ELF-1 (cell line): ENCODE measurements at places on chromosomes 2 and 18.
A peak's percentile ranks its signal among the peaks of the same experiment; 100 is the strongest.

DNA sequence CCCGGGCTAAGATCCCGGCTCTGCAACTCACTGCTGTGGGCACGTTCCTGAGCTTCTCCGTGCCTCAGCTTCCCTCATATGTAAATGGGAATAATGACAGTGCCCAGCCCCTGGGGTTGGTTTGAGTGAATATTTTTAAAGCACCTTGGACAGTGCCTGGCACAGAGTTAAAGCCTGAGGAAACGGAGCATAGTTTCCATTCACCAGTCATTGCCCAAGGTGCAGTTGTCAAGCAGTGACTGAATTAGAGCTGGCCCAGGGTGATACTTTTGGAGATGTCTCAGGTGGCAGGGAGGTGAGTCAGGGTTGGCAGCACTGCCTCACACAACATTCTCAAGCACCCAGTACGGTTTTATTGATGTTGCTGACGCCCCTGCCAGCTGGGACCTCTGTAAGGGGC lies 12.2 kb downstream of the TMEM177 start:
- no peak for DNase-seq

DNA sequence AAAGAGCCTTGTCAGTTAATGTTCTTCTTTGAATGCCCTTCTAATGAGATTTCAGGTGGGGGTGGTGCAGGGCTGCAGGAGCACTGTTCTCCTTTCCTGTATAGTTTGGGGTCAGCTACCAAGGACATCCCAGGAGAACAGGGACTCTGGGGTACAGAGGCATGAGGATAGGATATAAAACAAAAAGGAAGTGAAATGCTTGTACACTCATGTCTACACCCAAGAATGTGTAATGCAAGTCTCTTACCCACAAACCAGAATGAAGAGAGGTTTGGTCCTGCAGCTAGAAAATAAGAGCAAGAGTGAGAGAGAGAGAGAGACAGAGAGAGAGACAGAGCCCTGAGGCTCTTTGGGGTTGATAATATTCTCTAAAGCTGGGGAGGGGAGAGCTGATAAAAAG lies 151.8 kb upstream of the KCTD1 start:
- no peak for DNase-seq

DNA sequence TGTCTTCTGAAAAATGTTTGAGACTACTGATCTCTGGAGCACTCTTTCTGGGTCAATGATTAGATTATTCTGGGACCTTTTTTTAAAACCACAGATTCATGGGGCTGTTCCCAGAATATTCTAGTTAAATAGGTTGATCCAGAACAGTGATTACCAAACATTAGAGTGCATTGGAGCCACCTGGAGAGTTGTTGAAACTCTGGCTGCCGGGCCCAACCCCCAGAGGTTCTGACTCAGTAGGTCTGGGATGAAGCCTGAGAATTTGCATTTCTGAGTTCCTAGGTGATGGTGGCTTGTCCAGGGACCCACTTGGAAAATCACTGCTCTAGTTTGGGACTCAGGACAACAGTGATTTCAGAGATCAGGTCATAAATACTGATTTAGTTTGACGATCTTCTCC lies 197.3 kb downstream of the PTPRM start:
- DNase-seq: no peak

GRCh38 chr2:15729709-15730544 lies 138.3 kb downstream of the DDX1 start:
- no peak for DNase-seq

DNA sequence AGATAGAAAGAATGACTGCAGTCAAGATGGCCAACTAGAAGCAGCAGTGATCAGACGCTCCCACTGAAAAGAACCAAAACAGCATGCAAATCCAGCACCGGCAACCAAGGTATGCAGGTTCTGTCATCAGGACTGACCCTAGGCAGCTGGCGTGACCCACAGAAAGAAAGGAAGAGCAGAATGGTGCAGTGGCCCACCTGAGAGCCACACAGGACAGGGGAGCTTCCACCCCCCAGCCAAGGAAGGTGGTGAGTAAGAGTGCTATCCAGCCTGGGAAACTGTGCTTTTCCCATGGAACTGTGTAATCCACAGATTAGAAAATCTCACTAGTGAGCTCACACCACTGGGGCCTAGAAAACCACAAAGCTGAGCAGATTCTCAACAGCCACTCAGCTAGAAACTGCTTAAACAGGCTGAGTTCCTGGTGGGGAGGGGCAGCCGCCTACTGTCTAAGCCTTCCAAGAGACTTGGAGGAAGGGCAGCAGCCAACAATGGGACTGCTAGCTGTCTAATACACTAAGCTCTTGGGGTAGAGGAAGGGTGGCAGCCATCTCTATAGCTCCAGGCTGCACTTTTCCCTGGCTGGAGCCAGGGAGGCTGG lies 127.9 kb downstream of the EVA1A start:
- DNase-seq: peak; percentile 66

DNA sequence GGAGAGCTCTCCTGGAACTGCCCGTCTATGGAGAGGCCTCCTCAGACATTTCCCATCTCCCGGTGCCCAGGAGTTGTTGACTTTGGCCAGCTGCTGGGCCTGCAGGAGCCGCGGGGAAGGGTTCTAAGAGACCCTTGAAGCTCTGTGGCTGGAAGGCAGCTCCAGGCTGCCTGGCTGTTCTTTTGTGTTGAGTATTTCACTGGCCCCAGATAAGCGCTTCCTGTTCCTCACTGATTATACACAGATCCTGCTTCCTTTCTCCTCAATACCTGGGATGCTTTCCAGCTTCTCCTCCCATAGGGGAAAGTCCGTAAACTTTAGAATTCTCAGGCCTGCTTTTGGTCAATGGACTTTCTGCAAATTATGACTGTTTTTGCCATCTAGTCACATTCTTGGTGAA lies 57.8 kb downstream of the TGOLN2 start:
- DNase-seq: no peak

DNA sequence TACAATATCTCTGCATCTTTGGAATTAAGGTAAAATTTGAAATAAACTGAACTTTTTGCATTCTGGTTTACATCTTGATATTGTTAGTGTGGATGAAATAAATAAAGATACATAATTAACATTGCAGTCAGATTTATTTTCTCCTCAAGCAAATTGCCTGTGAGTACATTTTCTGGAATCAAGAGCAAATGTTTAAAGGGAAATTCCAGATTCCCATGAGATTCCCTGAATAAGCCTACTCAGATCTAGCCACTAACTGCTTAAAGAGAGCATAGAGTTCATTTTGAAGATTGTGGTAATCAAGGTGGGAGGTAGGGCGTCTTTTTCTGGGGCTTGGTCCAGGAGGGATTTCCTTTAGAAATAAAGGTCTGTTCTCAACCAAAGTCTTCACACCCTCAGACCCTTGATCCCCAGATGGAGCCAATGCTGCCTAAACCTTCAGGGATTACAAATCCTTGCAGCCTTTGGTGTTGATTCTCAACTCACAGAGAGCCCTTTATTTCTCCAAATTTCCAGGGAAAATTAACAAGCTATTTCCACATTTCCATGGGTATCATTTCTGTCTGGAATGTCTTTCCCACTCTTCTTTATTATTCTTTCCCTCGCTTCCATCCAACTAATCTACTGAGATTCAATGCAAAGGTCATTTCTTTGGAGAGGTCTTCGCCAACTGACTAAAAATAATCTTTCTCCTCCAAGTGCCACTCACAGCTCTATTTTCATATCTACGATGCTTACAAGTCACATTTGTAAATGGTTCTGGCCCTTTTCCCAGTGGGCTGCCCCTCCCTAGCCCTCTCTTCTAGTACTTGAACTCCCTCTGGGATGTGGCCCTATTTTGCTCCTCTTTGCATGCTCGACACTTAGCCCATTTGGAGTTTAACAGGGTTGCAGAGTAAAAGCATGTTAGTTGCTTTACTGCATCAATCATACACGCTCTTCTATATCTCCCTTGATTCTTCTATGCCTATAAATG lies 79.8 kb upstream of the SPATS2L start:
- no peak for DNase-seq

DNA sequence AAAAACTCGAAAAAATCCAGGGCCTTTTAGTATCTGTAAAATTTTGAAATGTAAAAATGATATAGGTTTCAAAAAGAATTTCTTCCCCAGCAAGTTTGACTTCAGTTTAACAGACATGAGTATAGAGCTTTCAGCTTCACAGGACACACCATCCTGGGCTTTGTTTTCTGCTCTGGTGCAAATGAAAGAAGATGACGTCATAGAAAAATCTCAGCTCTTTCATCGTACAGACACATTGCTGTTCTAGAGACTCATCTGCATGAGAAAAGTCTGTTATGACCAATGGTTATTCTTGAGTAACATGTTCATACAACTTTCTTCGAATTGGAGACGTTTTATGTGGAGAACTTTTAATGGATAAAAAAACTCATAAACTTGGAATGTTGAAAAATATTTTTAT lies 111.7 kb upstream of the DYNAP start:
- no peak for DNase-seq

DNA sequence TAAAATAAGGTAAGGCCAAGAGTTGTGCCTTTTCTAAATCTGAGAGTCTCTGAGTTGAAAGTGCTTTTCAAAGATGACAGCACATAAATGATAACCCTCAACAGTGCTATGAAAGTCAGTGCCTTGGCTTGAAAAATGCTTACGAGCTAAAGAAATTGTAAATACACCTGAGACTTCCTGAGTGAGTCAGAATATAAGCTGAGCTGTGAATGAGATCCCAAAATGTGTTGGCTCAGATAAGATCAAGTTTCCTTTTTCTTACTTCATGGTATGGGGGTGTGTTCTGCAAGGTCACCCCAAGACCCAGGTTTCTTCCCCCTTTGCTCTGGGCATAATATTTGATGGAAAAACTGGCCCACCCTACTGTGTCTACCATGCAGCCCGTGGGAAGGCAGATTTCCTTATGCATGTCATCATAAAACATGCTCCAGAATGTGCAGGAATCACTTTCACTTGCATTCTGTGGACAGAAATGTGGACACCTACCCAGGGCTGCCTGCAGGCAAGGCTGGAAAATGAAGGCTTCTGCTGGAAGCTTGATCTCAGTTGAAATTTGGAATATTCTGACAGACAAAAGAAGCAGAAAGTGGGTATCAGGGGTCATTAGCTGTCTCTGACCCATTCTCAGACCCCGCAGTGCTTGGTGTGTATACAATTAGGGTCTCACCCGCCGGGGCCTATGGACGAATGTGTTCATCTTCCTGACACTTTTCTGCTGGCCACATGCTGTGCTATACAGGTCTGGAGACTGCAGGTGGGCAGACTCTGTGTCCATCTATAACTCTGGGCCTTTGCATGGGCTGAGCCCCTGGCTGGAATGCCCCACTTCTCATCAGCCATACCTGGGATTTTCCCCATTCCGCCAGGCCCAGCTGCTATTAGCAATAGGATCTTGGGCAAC lies 212.6 kb downstream of the SH3RF3 start:
- DNase-seq: no peak

DNA sequence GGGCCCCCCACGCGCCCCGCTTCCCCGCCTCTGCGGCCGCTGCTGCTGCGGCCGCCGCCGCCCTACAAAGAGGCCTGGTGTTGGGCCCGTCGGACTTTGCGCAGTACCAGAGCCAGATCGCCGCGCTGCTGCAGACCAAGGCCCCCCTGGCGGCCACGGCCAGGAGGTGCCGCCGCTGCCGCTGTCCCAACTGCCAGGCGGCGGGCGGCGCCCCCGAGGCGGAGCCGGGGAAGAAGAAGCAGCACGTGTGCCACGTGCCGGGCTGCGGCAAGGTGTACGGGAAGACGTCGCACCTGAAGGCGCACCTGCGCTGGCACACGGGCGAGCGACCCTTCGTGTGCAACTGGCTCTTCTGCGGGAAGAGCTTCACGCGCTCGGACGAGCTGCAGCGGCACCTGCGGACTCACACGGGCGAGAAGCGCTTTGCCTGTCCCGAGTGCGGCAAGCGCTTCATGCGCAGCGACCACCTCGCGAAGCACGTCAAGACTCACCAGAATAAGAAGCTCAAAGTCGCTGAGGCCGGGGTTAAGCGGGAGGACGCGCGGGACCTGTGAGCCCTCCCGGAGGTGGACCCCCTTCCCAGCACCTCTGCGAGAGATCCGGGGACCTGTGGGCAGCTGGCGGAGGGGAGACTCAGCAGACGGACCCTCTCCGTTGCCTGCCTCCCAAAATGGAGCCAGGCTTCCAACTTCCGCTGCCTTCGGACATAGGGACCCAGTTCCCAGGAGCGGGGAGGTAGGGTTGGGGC lies 1.9 kb downstream of the SP5 start:
- DNase-seq: peak; percentile 91

DNA sequence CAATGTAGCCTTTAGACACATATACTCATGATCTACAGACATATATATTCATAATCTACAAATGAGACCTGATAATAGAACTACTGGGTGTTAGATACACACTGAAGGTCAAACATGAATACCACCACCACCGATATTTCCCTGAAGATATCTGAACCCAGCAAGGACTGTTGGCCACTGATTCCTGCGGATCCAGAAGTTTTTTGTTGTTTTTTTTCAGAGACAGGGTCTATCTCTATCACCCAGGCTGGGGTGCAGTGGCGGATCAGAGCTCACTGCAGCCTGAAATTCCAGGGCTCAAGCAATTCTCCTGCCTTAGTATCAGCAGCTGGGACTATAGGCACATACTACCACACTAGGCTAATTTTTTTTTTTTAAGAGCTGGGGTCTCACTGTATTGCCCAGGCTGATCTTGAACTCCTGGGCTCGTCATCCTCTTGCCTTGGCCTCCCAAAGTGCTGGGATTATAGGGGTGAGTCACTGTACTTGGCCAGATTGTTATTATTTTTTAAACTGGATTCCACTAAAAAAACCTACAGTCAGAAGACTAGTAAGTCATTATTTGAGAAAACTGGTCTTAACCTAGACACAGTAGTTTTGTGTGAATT lies 1.8 kb downstream of the METTL5 start:
- no peak for DNase-seq

GRCh38 chr2:238881353-238882081 lies 33.6 kb downstream of the TWIST2 start:
- no peak for DNase-seq

DNA sequence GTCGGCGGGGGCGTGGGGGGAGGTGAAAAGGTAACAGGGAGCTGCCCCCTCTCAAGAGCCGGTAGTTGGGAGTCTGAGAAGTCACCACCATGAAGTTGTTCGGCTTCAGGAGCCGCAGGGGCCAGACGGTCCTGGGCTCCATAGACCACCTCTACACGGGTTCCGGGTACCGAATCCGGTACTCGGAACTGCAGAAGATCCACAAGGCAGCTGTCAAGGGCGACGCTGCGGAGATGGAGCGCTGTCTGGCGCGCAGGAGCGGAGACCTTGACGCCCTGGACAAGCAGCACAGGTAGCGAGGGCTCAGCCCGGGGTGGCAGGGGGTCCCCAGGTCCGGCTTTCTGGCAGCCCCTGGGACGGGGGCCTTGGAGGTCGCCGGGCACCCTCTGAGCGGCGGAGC lies 47.1 kb upstream of the ZNF519 start:
- DNase-seq: peak; percentile 17

GRCh38 chr2:37659723-37660122 lies 11.7 kb downstream of the CDC42EP3 start:
- no peak for DNase-seq

- DNase-seq: no peak
These were observed 565.5 kb downstream of the CCDC85A start for GRCh38 chr2:56749152-56749752.
